Purkinje cell (primary cell): ENCODE measurements at places on chromosomes 2 and 18. TPM values are rescaled to one million over a fixed set of nuclear protein-coding genes. Genes with fewer than 3 reads are reported as not detected.

DCC gene
- polyA plus RNA-seq, result 1.4 and 2.2 TPM in 2 replicates

SLC11A1 gene
- not detected in 2 replicates for polyA plus RNA-seq

TSGA10 gene
- polyA plus RNA-seq, result 26.4 and 28.3 TPM in 2 replicates

IL36G gene
- not detected in 2 replicates for polyA plus RNA-seq

CYTIP gene
- not detected in 2 replicates for polyA plus RNA-seq

CTAGE1 gene
- not detected in 2 replicates for polyA plus RNA-seq

ANTXR1 gene
- polyA plus RNA-seq, result 5.6 and 5.7 TPM in 2 replicates

KCNG2 gene
- polyA plus RNA-seq, result not detected in 2 replicates

MERTK gene
- polyA plus RNA-seq, result 1.1 and 1.3 TPM in 2 replicates

DNAH7 gene
- 2.3 and 3.9 TPM in 2 replicates for polyA plus RNA-seq

ITGB6 gene
- polyA plus RNA-seq, result not detected in 2 replicates

LIMS4 gene
- not detected in 2 replicates for polyA plus RNA-seq

EML4 gene
- polyA plus RNA-seq, result 12.0 and 22.7 TPM in 2 replicates

B3GNT7 gene
- not detected in 2 replicates for polyA plus RNA-seq

KLHL41 gene
- 0.36 and 2.1 TPM in 2 replicates for polyA plus RNA-seq

SAG gene
- not detected in 2 replicates for polyA plus RNA-seq

IL1R2 gene
- 1.6 TPM in 1 of 2 replicates, not detected in the other for polyA plus RNA-seq

SCYGR1 gene
- polyA plus RNA-seq, result not detected in 2 replicates

LIPG gene
- not detected in 2 replicates for polyA plus RNA-seq

PLGLB2 gene
- polyA plus RNA-seq, result 1.7 TPM in 1 of 2 replicates, not detected in the other

RSAD2 gene
- 0.24 TPM in 1 of 2 replicates, not detected in the other for polyA plus RNA-seq

PXDN gene
- polyA plus RNA-seq, result 0.31 and 2.0 TPM in 2 replicates

TUBA3E gene
- 0.20 TPM in 1 of 2 replicates, not detected in the other for polyA plus RNA-seq

RAX gene
- polyA plus RNA-seq, result not detected in 2 replicates

C2orf80 gene
- polyA plus RNA-seq, result 1.4 and 28.1 TPM in 2 replicates
